ENCODE measurements at places on chromosomes 2 and 18.

DNA sequence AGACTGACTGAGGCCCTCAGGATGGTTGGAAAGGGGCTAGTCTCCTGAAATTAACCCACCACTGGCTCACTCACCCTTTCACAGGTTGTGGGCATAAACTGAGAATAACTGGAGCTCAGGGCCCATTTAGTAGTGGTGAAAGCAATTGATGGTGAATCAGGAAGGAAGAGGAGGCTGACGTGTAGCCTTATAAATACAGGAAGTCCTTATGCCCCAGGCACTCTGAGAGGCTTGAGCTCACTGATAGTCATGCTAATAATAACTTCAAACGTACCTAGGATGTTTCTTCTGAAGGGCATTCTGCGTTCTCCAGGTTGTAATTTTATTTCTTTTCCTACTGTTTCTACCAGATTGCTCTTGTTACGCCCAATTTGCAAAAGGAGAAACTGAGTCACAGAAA is 328.4 kb downstream of the CLIP4 start:
- no peak for DNase-seq

DNA sequence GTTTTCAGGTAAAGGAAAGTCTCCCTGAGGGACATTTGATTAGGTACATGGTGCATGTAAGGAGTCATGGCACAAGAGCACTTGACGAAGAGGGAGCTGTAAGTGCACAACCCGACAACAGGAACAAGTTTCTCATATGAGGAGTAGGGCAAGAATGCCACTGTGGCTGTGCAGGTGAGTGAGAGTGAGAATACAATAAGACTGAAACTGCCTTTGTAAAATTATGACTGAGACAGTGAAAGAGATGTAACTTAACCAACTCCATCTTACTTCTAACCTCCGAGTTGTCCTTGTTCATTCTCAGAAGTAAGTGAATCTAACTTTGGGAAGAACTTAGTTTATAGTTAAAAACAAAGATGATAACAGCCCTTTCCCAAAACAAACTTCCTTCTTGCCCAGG is 1025.8 kb upstream of the CNTNAP5 start:
- DNase-seq = no peak

GRCh38 chr2:29485117-29485516 is 369.9 kb downstream of the CLIP4 start:
- no peak for DNase-seq

- no peak for DNase-seq
Observed at GRCh38 chr2:195737511-195738325, 80.7 kb downstream of the SLC39A10 start.

DNA sequence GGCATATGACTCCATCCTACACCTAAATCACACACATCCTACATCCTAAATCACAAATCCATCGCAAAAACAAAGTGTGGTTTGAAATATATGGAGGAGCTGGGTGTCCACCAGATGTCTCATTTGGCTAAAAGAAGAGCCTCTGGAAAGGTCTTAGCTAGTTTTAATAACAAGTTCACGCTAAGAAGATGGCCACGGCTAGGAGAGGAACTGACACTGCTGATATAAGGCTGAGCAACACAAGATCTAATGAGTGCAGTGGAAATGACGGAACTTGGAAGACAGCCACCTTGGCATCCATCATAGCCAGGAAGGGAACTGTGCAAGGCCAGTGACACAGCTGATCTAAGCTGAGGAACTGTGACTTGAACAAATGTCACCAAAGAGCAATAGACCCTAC is 60.0 kb upstream of the AGAP1 start:
- no peak for DNase-seq

DNA sequence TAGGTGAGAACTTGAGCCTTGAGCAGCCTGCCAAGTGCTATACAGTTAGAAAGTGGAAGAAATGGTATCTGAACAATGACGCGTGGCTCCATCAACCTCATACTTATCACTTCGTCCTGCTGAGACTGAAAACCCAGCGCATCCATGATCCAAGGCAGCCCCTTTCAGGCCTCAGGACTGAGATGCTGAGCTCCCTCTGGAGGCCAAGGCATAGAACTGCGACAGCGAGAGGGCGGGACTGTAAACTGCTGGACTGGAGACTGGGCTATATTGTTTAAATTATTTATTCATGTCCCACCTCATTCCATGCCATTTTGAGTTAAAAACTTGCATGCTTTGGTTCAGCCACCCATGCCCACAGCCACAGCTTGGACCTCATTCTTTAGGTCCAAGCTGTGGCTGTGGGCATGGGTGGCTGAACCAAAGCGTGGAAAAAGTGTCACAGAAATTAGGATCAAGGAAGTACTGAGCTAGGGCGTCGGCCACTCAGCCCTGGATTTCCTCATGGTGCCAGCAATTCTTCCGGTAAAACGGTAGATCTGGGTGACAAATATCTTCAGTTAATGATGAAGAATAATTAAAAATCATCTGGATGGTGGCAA is 195.5 kb downstream of the L3MBTL4 start:
- no peak for DNase-seq

DNA sequence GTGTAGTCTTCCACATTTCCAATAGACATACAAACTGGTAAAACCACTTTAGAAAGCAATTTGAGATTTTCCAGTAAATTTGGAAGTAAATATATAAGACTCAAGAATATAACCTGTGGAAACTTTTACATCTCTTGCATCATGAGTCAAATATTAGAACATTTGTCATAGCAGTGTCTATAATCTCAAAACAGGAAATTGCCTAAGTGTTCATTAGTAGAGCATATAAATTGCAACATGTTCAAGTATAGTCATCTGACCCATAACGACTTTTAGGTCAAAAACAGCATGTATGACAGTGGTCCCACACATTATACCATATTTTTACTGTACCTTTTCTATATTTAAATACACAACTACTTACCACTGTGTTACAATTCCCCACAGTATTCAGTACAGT is 555.9 kb upstream of the VRK2 start:
- no peak for DNase-seq

GRCh38 chr2:191539068-191539467 is 138.9 kb upstream of the NABP1 start:
- DNase-seq = no peak

GRCh38 chr2:185201063-185201462 is 537.5 kb upstream of the FSIP2 start:
- DNase-seq = no peak

DNA sequence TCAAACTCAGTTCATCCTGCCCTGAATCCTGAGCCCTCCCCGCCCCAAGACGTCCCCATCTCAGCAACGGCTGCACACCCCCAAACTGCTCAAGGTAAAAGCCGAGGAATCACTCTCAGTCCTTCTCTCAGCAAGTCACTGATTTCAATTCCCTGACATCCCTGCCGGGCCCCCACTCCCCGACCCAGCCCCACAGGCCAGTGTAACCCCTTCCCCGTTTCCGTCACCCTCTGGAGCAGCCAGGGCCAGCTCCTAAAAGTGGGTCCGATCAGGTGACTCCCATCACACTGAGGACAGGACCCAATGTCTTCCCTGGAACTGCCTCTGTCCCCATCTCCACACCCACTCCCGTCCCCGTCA is 20.5 kb downstream of the SNORC start:
- no peak for DNase-seq

- no peak for DNase-seq
Observed at GRCh38 chr2:36769106-36769505, 72.6 kb downstream of the VIT start.

Measured in memory B cell (primary cell).